ENCODE measurements at places on chromosomes 4 and X. TPM values are rescaled to one million over a fixed set of nuclear protein-coding genes. Genes with fewer than 3 reads are reported as not detected.

The GAGE12E gene
- not detected for total RNA-seq

The ADGRL3 gene
- total RNA-seq: 0.13 TPM

The SUPT20HL2 gene
- not detected for total RNA-seq

The DAPP1 gene
- total RNA-seq: not detected

The GPR50 gene
- not detected for total RNA-seq

The TCEAL9 gene
- total RNA-seq: 44.4 TPM

The TLR10 gene
- not detected for total RNA-seq

The MSN gene
- 255 TPM for total RNA-seq

The ASB9 gene
- 2.9 TPM for total RNA-seq

The BEX5 gene
- 0.90 TPM for total RNA-seq

The NDST4 gene
- total RNA-seq: not detected

The SPANXB1 gene
- total RNA-seq: not detected

The IL9R gene
- under 0.01 TPM for total RNA-seq

The NXF2 gene
- not detected for total RNA-seq

The CXCL5 gene
- 0.13 TPM for total RNA-seq

The CCKAR gene
- not detected for total RNA-seq

The DMRTC1B gene
- not detected for total RNA-seq

The TMPRSS11E gene
- total RNA-seq: not detected

The STX18 gene
- total RNA-seq: 16.0 TPM

The XK gene
- total RNA-seq: under 0.01 TPM

The XKRX gene
- under 0.01 TPM for total RNA-seq

The TAF7L gene
- total RNA-seq: 0.13 TPM

The GAGE13 gene
- not detected for total RNA-seq

The AVPR2 gene
- total RNA-seq: 1.9 TPM

The ZBTB49 gene
- 1.8 TPM for total RNA-seq
